Amygdala (tissue), 56 donors: ENCODE measurements at places on chromosomes 2 and 18.

DNA sequence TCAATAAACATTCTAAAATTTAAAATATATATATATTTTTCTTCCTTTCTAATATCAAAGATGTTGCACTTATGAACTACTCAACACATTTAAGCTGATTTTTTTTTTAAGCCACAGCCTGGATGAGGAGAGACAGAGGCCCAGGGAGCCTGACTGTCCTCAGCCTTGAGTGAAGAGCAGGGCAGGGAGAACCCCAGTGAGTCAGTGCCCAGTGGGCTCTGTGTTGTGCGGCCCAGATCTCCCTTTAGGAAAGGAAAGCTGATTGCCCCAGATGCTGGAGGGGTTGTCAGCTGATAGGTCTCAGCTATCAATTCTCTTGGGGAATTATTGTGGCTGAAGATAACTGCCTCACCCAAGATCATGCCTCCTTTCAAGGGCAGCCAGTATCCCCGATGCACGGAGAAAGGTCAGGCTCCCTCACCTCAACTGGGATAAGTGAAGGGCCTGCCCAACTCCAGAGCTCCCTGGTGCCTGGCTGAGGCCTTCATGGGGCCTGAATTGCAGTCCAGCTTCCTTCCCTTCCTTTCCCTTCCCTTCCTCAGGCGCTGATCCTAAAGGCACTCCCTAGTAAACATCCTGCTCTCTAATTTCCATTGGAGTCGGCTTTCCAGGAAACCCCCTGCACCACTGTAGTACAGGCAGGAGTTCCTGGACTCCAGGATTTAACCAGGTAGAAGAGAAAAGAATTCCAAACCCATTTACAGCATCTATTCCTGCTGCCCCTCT lies 106.9 kb upstream of the ATL2 start:
- no peak for DNase-seq

GRCh38 chr2:168159754-168160585 lies 87.4 kb downstream of the STK39 start:
- no peak for DNase-seq

DNA sequence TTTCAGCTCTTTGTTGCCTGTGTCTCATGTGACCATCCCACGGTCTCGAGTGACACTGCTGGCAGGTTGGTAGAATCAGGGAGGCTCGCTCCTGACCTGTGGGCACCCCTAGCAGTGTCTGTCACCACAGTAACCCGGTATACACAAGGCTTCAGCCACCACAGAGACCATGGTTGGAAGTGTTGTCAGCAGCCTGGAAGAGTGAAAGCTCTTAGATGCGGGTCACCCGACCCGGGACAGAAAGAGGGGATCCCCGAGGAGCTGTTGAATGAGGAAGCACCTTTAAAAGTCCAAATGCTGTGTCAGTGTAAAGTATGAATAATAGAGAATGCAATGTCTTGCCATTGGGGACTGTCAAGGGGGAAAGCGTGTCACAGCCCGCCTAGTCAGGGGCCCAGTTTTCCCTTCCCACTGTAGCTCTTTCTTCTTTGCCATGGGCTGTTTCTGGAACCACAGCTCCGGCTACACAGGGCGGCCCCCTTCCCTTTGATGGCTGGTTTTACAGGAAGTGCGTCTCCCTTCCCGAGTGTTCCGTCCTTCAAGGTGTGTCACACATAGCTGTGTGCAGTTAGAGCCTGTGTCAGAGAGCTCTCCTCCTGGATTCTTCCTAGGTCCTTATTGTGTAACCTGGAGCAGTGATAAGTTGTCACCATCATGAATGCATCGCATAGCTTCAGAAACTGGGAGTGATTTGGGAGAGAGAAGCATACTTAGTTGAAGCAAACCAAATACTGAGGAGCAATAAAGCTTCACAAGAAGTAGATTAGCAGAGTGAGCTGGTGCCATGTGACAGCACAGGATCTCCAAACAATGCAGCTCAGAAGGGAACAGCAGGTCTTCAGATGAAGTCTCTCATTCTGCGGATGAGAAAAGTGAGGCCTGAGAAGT lies 81.4 kb downstream of the MTCL1 start:
- no peak for DNase-seq

DNA sequence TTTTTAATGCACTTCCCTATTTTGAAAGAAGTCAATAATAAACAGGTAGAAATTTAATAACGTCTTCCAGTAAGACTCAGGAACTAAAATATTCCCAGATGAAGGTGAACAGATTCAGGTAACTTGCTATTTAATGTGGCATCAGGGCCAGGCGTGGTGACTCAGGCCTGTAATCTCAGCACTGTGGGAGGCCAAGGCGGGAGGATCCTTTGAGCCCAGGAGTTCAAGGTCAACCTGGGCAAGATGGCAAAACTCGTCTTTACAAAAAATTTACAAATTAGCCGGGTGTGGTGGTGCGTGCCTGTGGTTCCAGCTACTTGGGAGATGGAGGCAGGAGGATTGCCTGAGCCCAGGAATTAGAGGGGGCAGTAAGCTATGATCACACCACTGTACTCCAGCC lies 81.8 kb downstream of the NXPH2 start:
- no peak for DNase-seq

DNA sequence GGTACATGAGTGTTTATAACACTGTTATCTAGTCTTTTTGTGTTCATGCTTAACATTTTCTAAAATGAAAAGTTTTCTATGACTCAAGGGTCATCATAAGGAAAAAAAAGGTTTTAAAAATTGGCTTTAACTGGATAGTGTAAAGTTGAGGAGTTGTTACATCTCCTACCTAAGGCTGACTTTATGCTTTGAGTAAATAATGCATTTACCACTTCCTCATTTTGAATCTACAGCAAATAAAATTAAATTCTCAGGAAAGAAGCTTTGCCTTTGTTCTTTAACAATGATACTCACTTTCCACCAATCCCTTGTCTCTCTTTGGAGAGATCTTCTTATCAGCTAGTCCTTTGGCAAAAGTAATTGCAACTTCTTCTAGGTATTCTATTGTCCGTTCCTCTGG lies 29.7 kb downstream of the HADHA start:
- no peak for DNase-seq

GRCh38 chr18:55853268-55853667 lies 265.3 kb upstream of the TCF4 start:
- no peak for DNase-seq

DNA sequence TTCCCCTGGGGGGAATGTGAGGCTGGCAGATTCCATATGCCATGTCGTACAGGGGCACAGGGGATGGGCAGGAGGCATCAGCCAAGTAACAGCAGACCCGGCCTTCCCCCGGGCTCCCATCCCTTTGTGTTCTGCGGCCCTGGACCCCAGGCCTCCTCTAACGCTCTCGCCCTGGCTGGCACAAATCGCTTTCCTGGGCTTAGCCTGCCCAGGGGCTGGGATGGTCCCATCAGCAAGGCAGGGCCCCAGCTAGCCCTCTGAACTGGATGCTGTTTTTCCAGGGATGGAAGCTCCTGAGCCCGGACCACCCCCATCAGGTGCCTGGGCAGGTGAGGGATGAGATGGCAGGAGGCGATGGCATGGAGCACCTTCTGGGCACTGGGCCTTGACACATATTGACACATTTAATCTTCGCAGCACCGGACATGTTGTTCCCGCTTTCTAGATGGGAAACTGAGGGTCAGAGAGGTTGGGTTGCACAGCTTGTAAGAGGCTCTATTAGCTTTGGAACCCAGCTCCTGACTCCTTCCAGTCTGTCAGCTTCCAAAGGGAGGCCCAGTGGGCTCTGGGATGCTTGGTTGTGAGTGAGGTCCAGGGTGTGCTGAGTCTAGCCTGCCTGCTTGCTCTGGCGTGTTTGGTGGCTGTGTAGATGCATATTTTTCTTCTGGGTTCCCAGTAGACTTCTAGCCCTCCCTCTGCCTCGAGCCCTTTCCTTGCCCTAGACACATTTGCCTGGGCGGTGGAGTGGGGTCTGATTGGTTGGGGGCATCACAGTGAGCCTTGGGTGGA lies 40.3 kb downstream of the GLI2 start:
- no peak for DNase-seq

DNA sequence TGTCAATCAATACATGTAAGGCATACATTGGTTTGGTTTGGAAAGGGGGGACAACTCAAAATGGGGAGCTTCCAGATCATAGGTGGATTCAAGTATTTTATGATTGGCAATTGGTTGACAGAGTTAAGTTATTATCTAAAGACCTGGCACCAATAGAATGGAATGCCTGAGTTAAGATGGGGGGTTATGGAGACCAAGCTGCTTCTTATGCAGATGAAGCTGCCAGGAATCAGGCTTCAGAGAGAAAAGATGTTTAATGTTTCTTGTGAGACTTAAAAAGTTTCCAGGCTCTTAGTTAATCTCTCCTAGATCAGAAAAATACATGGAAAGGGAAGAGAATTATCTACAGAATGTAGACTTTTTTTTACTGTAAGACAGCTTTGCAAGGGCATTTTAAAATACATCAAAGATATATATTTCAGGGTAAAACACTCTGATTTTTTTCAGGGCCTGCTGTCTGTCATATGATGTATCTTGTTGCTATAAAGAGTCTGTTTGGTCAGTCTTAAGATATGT lies 1343.2 kb upstream of the LRRTM1 start:
- no peak for DNase-seq

DNA sequence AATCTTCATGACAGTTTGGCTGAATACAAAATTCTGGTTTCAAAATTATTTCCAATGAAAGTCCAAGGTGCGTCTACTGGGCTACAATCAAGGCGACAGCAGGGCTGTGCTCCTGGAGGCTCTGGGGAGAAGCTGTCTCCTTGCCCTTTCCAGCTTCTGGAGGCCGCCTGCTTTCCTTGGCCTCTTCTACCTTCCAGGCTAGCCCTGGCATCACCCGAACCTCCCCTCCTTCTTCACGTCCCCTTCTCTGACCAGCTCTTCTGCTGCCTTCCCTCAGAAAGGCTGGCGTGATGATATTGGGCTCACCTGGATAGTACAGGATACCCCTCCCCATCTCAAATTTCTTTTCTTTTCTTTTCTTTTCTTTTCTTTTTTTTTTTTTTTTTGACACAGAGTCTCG lies 115.5 kb downstream of the KCNF1 start:
- no peak for DNase-seq

- no peak for DNase-seq
Observed at GRCh38 chr18:9016633-9017166, 85.8 kb upstream of the NDUFV2 start.

- DNase-seq: no peak
Observed at GRCh38 chr2:151302879-151303278, 13.4 kb upstream of the NMI start.

DNA sequence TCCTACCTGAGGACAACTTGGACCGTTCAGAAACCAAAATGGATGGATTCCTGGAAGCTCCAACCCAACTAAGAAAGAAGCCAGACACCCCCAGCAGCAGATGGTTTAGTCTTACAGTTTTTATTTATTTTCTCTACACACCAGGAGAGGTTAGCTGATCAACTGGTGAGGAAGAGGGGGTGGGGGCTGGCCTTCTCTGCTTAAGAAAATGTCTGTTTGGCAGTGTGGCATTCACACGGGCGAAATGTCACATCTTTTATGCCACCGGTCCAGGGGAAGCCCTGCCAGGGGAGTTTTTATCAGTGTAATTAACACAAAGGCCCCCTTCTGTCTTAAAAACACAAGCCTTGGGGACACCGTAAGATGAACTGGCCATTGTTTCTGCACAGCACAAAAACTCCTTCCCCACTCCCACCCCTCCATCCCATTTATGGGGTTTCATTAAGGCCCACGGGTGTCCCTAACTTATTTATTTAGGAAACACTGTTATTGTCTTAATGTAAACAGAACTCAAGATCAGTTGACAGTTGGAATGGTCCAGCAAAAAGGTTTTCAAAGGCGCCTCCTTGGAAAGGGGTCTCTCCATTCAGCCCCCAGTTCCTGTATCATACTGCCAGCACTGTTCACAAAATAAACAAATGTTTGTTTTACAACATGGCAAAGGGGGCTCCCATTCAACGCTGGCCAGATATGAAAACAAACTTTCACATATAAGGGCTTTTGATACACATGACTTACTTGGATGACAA lies 217.0 kb downstream of the C1D start:
- no peak for DNase-seq

GRCh38 chr18:48667276-48668254 lies 128.7 kb downstream of the CTIF start:
- DNase-seq: no peak

GRCh38 chr2:229731916-229732315 lies 17.6 kb upstream of the DNER start:
- DNase-seq: no peak

DNA sequence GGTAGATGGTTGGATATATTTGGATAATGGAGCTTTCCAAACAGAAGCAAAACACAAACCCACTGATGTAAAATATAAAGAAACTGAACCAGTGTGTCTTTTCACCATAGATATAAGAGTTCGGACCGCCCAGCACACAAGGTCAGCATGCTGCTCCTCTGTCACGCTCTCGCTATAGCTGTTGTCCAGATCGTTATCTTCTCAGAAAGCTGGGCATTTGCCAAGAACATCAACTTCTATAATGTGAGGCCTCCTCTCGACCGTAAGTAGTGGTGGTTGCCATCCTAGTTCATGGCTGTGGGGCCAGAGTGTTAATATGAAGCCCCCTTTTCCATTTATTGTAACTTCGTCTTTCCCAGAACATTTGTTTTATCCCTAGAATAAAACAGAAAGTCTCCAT lies 125.2 kb upstream of the LYPD6 start:
- DNase-seq: no peak
